Right atrium auricular region (tissue), 2 donors: ENCODE measurements at places on chromosomes 3 and 15.

GRCh38 chr3:168051531-168052471 is 43.9 kb downstream of the GOLIM4 start:
- H3K36me3 ChIP-seq: no peaks in the 10 kb centered on the region
- no peak for DNase-seq
- peaks cover 47% of the 10 kb centered on the region for H3K4me1 ChIP-seq
- no peaks in the 10 kb centered on the region for H3K27me3 ChIP-seq

- no peaks in the 10 kb centered on the region for H3K27me3 ChIP-seq
- no peak overlapping the region for H3K27ac ChIP-seq
- H3K4me1 ChIP-seq: peaks cover 9% of the 10 kb centered on the region
- no peak for DNase-seq
These were observed 88.7 kb upstream of the UBE2E2 start for GRCh38 chr3:23114432-23114831.

DNA sequence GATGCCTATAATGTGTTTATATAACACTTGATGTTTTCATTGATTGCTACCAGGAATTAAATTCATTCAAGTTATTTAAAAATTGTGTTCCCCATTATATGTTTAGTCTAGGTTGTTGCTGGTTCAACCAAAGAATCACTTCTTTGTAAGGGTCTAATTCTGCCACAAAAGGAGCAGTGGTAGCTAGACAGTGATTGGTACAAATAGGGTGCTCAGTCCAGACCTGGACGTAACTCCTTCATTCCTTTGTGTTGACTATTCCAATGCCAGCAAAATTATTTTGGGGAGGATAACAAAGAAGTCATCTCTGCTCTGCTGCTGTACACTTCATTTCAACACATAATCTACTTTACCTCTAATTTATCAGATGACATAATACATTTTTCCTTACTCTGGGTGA is 1.2 kb downstream of the CHMP2B start:
- peak overlapping the region; percentile 98 for H3K4me3 ChIP-seq
- H3K27ac ChIP-seq: no peak overlapping the region
- no peaks in the 10 kb centered on the region for H3K27me3 ChIP-seq
- no peak for DNase-seq
- H3K36me3 ChIP-seq: no peaks in the 10 kb centered on the region

GRCh38 chr15:60128710-60129109 is 124.6 kb downstream of the FOXB1 start:
- no peak overlapping the region for H3K27ac ChIP-seq
- H3K27me3 ChIP-seq: no peaks in the 10 kb centered on the region
- H3K4me1 ChIP-seq: peaks cover 7% of the 10 kb centered on the region
- no peak for DNase-seq
